ENCODE measurements at places on chromosomes 12 and 14.

DNA sequence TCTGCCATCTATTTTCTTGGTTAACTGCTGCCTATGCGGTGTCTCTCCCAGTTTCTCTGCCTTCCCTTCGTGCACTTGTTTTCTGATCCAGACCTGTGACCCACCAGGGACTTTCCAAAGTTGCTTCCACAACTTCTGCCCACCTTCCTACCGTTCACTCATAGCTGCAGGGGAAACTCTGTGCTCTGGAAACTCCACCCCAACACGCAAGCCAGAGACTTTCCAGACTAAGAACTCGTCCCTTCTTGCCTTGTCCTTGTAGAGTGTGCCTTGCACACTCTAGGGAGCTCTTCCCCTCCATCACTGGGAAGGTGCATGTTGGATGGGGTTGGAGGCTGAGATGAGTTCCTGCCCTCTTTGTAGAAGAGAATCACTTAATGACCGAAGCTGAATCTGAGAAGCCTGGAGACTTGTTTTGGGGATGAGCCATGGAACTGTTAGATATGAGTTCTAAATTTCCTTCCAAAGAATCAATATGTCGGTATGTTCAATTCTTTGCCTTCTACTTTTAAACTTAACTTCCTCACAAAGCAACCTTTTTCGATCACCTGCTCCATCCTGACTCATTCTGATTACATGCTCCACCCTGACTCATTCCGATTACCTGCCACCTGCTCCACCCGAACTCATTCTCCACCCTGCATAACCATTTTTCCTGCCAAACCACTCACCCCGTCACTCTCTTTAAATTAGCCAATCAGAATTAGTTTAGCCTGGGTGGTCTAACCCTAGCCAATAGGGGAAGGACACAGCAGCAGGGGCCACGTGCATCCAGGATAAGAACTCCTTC, 82.1 kb upstream of the CAPRIN2 start:
- DNase-seq = no peak

- no peak for DNase-seq
Observed at GRCh38 chr12:74849801-74850200, 312.2 kb downstream of the ATXN7L3B start.

GRCh38 chr12:107032266-107032665, 45.3 kb upstream of the MTERF2 start:
- DNase-seq = no peak

GRCh38 chr14:51084962-51085361, 9.9 kb downstream of the TRIM9 start:
- no peak for DNase-seq

GRCh38 chr12:58615576-58615975, 304.7 kb downstream of the LRIG3 start:
- DNase-seq = no peak

DNA sequence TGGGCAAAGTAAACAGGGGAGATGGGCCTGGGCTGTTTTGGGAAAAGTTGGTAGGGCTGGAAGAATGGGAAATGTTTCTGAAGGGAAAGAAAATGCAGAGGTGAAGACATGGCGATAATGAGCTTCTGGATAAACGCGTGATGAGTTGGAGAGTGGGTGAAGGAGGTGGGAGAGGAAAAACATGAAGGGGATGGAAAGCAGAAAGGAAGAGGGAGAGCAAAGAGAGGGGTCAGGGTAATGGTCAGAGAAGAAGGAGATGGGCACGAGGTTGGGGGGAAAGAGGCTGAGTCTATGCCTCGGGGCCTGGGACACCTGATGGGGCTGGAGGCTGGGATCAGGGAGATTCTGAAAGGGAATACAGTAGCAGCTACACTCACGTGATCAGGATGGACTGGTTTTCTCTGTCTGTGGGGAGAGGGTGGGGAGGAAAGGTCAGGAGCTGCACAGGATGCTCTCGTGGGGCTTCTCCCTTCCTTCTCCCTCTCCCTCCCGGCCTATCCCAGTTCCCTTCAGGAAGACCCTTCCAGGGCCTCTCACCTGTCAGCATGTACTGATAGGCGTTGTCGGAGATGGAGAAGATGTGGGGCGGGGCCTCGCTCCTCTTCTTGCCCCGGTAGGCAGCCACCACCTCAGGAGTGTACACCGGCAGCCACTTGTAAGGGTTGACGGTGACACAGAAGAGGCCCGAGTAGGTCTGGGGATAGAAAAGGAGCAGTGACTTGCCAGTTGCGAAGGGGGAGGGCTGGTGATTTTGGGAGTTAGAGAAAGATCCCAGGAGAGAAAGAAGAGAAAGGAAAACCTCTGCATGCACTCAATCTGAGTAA, 3.1 kb downstream of the MYH7 start:
- no peak for DNase-seq

DNA sequence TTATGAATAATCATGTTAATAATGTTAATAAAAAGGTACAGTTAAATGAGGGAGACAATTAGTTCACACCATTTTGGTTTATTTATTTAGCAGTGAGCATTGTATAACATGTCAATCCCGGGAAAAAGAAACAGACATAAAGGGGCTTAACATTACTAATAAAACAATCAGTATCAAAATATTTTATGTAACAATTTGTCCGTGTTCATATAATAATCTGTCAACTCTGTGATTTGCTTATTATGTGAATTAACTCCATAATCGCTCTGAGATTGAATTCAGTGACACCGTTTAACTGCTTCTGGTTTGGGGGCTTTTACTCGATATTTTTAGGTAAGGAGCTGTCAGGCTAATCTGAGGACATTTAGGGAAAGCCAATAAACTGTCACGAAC, 95.8 kb upstream of the HMGA2 start:
- DNase-seq = no peak

GRCh38 chr14:57578801-57579200, 85.1 kb upstream of the CCDC198 start:
- DNase-seq = no peak

DNA sequence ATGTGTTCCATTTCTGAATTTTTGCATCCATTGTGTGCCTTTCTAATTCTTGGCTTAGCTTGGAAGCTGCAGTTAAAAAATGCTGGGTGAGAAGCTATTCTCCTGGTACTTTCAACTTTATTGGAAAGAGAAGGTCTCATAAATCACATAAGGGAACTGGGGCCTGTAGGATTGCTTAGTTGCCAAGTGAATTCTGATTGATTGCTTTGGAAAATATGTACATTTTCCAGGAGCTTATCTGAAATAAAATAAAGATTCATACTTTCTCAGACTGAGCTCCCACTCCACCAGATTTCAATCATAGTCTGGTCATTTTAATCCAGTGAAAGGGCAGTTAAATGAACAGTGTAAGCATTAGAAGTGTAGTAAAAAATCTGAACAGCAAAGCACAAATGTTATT, 50.0 kb upstream of the PRICKLE1 start:
- DNase-seq = no peak

DNA sequence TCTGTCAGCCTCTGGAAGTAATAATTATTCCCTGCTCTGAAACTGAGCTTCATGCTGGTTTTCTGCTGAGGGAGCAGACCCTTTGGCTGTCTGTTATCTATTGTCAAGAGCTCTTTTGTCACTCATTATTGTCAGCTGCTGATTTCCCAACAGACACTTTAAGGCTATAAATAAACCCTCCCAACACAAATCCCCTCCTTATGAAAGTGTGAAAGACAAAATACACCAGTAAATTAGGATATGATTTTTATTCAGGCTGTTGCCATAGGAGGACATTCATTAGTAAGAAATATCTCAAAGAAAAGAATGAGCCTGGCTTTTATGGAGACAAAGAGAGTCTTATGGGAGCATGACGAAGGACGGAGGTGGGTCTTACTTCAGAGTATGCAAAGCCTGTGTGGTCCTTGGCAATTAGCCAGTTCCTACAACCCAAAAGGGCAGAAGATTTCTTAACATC, 180.8 kb downstream of the CRADD start:
- no peak for DNase-seq

- DNase-seq = peak; percentile 50
Observed at GRCh38 chr14:31449971-31450610, 7.2 kb downstream of the DTD2 start.

DNA sequence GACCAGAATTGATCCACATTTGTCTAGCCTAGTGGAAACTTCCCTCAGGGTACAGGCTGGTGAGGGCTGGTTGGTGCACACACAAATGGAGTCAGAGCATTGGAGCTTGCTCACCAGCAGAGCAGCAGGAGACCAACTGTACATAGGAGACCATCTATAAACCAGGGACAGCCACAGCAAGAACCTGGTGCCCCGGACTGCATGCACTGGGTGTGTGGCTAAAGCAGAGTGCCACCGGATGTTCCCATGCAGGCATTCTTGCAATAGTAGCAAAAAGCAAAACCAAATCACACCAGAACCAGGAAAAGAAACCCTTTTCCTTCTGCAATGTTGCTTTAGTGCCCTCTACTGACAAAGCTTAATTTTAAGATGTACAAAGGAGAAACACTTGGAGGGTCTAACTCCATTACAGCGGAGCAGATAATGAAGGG, 136.4 kb downstream of the MDGA2 start:
- peak; percentile 7 for DNase-seq

DNA sequence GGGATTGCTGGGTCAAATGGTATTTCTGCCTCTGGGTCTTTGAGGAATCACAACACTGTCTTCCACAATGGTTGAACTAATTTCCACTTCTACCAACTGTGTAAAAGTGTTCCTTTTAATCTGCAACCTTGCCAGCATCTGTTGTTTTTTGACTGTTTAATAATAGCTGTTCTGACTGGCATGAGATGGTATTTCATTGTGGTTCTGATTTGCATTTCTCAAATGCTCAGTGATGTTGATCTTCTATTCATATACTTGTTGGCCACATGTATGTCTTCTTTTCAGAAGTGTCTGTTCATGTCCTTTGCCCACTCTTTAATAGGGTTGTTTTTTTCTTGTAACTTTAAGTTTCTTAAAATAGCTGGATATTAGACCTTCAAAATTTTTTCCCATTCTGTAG, 150.0 kb upstream of the FRMD6 start:
- DNase-seq = no peak

DNA sequence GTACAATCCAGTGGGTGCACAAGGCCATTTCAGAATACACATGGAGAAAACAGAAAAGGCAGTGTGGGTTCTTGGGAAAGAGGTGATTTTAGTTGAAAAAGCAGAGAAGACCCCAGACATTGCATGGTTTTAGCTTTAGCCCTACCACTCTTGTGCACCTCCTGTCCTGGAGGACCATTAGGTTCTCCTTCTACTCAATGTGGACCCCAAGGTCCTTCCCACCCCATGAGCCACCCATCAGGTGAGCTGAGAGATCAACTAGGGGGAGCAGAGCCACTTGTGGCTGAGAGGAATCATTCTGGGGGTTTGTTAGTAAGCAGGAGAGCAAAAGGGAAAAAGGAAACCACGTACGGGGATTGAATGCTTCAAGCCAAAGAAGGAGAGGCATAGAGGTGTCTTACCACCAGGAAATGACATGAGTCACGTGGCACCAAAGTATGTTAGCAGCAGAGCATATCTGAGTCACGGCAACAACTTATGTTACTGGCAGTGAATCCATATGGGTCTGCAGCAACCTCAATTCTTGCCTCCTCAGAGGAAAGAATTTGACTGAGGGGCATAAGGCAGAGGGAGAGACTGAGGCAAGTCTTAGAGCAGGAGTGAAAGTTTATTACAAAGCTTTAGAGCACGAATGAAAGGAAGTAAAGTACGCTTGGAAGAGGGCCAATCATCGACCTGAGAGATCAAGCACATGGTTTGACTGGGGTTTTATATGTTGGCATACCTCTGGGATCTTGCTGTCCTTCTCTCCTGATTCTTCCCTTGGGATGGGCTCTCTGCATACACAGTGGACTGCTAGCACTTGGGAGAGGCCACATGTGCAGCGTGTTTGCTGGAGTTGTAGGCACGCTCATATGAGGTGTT, 73.9 kb downstream of the HSD17B6 start:
- peak; percentile 23 for DNase-seq

DNA sequence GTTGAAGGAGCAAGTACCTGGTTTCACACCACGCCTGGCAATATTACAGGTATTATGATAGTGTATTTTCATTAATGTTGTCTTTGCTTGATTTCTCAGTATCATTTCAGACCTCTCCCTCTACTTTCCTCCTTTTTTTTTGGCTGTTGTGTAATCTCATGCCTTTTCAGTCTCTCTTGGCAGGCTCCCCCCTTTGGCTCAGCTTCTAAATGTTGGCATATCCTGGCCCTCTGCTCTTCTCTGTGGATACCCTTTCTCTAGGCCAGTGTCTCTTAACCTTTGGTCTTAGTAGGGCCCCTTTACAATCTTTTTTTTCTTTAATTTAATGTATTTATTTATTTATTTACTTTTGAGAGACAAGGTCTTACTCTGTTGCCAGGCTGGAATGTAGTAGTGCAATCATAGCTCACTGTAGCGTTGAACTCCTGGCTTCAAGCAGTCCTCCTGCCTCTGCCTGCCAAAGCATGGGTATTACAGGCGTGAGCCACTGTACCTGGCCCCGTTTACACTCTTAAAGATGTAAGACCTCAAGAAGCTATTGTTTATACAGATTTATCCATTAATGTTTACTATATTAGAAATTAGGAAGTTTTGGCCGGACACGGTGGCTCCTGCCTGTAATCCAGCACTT, 12.8 kb downstream of the MTHFD1 start:
- no peak for DNase-seq

DNA sequence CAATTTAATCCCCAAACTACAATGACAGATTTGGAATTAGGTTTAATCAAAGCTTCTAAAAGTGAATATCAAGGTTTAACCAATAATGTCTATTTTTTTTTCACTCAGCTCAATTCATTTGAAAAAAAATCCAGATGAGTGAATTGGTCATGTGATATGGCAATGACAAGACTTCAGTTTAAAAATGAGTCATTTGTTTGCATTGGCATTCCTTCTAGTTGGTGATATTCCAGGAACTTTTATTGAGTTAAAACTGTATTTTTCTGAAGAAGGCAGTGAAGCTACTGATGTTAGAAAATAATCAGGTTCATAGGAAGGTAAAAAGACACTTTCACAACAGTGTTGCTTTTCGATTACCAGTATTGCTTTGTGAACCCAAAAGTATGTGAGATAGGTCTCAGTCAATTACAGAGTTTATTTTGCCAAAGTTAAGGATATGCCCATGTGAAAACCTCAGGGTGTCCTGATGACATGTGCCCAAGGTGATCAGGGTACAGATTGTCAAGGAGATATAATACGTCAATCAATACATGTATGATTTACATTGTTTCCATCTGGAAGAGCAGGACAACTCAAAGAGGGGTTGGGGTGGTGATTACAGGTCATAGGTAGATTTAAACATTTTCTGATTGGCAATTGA, 1214.9 kb downstream of the GALC start:
- DNase-seq = no peak

GRCh38 chr12:1655225-1655788, 26.3 kb downstream of the WNT5B start:
- no peak for DNase-seq

DNA sequence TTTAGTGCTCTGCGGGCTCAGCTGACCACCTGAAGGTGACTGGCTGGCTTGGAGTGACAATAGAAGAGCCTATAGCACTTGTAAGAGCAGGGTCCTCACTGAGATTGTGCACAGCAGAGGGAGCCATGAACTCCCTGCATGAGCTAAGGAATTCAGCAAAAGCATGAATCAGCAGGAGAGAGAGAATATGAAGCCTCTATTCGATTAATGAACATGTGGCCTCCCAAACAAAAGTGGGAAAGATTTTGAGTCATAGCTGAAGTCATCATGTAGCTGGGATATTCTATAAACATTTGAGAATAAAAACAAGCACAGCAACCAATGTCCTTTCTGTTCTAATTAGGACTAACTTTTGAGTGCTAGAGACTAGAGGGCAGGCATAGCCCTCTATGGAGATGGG, 626.6 kb downstream of the DIO2 start:
- DNase-seq = no peak

All from OCI-LY7 (cell line).